Osteoblast (primary cell): ENCODE measurements at places on chromosomes 1 and 21. TPM values are rescaled to one million over a fixed set of nuclear protein-coding genes. Genes with fewer than 3 reads are reported as not detected.

MAP10 gene
- total RNA-seq: 2.2 and 2.7 TPM in 2 replicates

- H3K4me1 ChIP-seq: no peaks in the 10 kb centered on the region
- H3K4me3 ChIP-seq: no peak overlapping the region
- no peaks in the 10 kb centered on the region for H3K36me3 ChIP-seq
- no peak overlapping the region for H3K27ac ChIP-seq
- peaks cover 3% of the 10 kb centered on the region for H3K27me3 ChIP-seq
These were observed 6.1 kb downstream of the DMRTB1 start for GRCh38 chr1:53465023-53465957.

DNA sequence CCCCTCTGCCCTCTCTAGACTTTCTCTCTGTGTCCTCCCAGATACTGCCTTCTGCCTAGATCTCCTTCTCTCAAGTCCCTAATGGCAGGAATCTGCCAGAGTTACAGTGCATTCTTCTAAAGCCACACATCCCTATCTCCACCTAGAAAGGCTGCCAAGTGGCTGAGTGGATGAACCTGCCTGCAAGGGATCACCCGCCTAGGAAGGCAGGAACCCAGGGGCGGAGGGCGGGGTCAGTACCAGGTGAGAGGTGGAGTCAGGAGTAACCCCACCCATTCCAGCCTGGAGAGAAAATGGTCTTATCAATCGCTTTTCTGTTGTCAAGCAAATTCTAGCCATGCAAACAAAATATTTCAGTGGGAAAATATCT lies 60.8 kb downstream of the BCAR3 start:
- H3K27ac ChIP-seq: no peak overlapping the region
- H3K4me1 ChIP-seq: peaks cover 46% of the 10 kb centered on the region
- H3K27me3 ChIP-seq: no peaks in the 10 kb centered on the region
- DNase-seq: no peak
- no peak overlapping the region for H3K4me3 ChIP-seq

- H3K4me1 ChIP-seq: no peaks in the 10 kb centered on the region
- no peak for DNase-seq
- H3K36me3 ChIP-seq: no peaks in the 10 kb centered on the region
- no peaks in the 10 kb centered on the region for H3K27me3 ChIP-seq
- H3K27ac ChIP-seq: no peak overlapping the region
These were observed 566.9 kb upstream of the ZRANB2 start for GRCh38 chr1:71647513-71648300.

DNA sequence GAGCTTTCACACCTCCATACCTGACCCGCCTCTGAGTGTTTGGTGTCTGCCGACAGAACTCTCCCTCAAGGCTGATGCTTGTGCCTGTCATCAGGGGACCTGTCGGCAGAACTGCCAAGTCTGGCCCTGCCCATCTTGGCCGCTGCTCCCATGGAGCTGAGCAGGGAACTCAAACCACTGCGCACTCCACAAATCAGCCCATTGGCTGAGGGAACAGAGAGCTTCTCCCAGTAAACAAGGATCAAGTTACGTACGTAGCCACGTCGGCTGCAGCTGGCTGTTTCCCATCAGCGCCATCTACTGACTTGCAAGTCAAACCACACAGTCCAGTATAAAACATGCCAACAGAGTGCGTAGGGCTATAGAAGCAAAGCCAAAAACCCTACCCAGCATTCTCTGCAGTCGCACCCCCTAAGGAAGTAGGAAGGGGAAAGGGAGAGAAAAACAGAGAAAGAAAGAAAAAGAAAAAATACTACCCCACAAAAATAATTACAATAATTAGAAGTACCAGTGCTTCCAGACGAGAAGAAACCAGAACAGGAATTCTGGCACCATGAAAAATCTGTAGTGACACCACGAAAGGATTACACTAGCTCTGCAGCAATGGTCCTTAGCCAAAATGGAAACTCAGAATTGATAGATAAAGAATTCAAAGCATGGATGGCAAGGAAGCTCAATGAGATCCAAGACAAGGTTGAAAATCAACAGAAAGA lies 13.1 kb downstream of the KRTAP13-1 start:
- no peaks in the 10 kb centered on the region for H3K36me3 ChIP-seq
- no peak overlapping the region for H3K4me3 ChIP-seq
- H3K4me1 ChIP-seq: no peaks in the 10 kb centered on the region

GRCh38 chr21:45209685-45210284 lies 77.9 kb downstream of the POFUT2 start:
- no peak overlapping the region for H3K27ac ChIP-seq
- H3K36me3 ChIP-seq: peaks cover 8% of the 10 kb centered on the region
- no peaks in the 10 kb centered on the region for H3K27me3 ChIP-seq
- H3K4me3 ChIP-seq: no peak overlapping the region
- DNase-seq: no peak
